ENCODE measurements at places on chromosomes 1 and 21.

GRCh38 chr1:28099050-28099769 is 10.8 kb upstream of the EYA3 start:
- DNase-seq: no peak

DNA sequence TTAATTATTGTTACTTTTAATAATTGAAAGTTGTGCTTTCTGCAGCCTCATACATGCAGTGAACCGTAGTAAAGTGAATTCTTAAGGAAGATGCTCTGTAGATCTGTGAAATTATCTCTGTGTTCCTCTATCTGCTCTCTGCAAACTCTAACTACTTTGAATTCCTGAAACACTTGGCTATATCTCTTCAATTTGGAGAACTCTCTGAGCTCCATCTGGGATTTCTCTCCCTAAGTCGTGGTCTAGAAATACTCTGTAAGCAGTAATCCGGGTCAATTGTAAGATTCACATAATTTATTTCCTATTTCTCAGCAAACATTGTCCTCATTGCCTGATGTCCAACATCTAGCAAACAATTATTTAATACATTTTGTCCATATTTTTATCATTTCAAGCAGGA is 164.9 kb downstream of the USH2A start:
- no peak for DNase-seq

GRCh38 chr1:47883963-47884362 is 113.2 kb downstream of the TRABD2B start:
- no peak for DNase-seq

GRCh38 chr1:50208756-50209155 is 100.0 kb downstream of the ELAVL4 start:
- DNase-seq: no peak

GRCh38 chr1:41475859-41476567 is 8.5 kb downstream of the EDN2 start:
- DNase-seq: no peak

GRCh38 chr1:23650344-23650990 is 41.1 kb upstream of the RPL11 start:
- no peak for DNase-seq

DNA sequence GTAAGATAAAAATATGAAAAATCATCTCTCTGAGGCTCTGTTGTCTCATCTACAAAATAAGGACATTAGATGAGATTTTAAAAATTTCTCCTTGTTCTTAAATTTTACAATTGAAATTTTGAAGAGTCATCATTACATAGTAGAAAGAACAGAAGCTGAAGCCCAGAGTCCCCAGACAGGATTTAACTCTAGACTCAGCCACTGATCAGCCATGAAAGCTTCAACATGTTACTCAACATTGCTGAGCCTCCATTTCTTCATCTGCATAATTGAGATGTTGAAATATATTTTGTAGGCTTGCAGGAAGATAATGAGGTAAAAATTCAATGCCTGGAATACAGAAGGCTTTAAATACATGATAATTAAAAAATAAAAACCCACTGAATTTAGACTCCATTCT is 633.3 kb downstream of the LMO4 start:
- DNase-seq: no peak

- DNase-seq: no peak
Measured at GRCh38 chr1:207084232-207084631, 4.4 kb upstream of the C4BPB start.

- no peak for DNase-seq
Measured at GRCh38 chr1:219687779-219688178, 74.9 kb upstream of the ZC3H11B start.

GRCh38 chr1:19582318-19582717 is 61.8 kb upstream of the NBL1 start:
- DNase-seq: no peak

DNA sequence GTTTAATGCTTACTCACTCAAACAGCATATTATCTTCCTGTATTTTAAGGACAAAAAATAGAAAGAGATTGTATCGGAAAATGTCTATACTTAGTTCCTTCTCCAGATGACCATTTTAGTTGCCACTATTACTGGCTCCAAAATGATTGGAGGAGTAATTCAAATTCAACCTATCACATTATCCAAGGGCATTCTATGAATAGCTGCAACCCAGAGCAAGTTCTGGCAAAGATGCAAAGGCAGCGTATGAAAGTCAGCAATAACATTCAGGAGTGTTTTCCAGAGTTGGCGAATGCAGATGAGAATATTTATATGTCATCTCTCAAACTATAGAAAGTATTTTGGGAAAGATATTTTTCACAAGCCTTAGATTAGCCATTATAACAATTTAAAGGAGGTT is 389.8 kb upstream of the ADGRL2 start:
- DNase-seq: no peak

DNA sequence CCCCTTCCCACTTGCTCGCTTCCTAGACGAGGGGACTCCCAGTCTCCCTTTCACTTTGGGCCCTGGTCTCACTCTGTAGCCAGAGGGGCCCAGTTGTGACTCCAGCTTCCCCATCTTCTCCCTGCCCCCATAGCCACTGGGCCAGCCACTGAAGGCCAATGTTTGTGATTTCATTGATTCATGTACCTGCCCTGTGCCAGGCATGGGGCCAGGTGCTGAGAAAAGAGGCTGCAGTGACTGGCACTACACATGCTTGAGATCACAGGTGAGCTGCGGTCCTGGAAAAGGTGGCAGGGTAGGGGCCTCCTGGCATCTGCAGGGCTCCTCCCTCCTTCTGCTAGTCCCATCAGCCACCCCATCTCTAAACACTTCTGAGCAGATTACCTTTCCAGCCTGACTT is 345.3 kb upstream of the VAMP3 start:
- DNase-seq: no peak

- no peak for DNase-seq
Measured at GRCh38 chr1:184860535-184860934, 105.9 kb upstream of the EDEM3 start.

DNA sequence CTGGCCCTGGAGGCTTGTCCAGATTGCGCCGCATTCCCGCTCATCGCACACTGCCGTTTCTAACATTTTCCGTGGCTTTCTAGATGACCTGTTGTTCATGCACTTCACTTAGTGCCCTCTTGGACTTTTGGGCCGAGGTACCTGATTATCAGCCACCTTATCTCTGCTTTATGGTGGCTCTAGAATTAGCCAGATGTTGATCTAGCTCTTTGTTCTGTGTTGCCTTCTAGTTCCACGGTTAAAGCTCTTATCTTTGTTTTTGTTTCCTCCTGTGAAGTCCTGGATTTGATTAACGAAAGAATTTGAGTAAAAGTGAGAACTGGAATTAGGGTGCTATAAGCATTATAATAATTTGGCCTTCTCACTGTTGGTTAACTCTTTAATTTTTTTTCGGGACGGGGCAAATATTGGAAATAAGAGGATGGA is 945 bp downstream of the RNPEP start:
- no peak for DNase-seq

GRCh38 chr21:24372506-24372905 is 1234.8 kb downstream of the MRPL39 start:
- DNase-seq: no peak

DNA sequence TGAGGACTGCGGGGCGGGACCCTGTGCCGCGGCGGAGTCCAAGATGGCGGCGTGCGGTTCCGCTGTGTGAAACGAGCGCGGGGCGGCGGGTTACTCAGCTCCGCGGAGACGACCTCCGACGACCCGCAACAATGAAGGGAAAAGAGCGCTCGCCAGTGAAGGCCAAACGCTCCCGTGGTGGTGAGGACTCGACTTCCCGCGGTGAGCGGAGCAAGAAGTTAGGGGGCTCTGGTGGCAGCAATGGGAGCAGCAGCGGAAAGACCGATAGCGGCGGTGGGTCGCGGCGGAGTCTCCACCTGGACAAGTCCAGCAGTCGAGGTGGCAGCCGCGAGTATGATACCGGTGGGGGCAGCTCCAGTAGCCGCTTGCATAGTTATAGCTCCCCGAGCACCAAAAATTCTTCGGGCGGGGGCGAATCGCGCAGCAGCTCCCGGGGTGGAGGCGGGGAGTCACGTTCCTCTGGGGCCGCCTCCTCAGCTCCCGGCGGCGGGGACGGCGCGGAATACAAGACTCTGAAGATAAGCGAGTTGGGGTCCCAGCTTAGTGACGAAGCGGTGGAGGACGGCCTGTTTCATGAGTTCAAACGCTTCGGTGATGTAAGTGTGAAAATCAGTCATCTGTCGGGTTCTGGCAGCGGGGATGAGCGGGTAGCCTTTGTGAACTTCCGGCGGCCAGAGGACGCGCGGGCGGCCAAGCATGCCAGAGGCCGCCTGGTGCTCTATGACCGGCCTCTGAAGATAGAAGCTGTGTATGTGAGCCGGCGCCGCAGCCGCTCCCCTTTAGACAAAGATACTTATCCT is 430 bp downstream of the RBM15 start:
- no peak for DNase-seq

DNA sequence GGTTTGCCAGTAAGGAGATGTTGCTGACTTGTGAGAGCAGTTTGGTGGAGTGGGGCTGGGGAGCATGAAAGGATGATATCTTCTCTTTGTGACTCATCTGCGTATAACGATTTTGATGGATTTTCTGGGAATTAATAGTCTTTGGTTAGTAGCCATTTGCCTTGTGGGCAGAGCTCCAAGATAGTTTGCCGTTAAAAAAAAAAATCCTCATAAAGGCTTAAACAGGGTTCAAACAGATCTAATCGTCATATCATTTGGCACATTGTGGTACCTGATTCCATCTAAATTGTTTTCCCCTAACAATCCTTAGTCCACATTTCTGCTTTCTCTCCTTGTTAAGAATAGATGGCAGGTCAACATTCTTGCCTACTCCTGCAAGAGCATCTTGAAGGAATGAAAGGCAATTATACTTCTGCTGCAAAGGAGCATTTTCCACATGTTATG is 168.0 kb downstream of the PPP1R12B start:
- no peak for DNase-seq

DNA sequence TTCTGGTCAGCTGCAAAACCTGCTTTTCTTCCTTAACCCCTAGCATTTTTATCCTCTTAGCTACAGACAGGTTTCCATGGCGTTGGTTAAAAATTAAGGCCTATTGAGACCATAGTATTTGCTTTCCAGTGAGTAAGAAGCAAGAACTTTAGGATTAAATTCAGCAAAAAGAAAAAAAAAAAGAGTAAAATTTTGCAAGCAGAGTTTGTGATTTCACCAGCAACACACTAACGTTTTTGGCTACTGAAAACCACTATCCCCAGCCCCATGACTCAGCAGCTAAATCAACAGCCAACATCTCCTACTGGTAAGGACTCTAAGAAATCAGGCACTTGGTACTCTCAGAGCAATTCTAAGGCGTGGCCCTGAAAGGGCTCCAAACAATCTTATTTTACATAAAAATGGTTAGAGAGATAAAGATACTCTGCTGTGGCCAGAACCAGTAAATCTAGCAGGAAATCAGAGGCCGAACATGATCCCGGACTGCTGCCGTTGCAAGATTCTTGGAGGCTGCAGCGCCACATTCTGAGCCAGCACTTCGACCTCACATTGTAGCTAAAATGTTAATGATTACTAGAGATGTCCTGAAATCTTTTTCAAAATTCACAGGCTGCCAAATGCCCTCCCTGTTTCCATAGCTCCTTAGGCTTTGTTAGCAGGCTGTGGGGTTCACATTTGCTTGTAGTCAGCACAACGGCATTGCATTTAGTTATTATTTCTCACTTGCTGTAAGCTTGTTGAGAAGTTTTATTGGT is 1.6 kb upstream of the ENO1 start:
- no peak for DNase-seq

GRCh38 chr1:40784771-40785151 is 1.2 kb downstream of the KCNQ4 start:
- no peak for DNase-seq

DNA sequence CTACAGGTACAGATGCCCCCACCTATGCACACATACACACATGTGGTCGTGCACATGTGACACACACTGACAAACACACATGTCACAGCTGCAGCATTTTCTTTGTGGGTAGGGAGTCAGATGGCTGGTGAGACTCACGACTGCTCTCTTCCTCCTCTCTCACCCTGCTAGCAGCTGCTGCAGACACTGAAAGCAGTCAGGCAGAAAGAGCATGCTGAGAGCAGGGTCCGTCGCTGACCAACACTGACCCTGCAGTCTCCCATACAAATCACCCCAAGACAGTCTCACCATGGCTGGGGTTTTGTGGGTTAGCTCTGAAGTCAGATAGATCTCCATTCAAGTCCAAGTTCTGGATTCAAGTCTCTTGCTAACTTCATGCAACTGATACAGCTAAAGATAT is 188.3 kb downstream of the ASTN1 start:
- DNase-seq: no peak

DNA sequence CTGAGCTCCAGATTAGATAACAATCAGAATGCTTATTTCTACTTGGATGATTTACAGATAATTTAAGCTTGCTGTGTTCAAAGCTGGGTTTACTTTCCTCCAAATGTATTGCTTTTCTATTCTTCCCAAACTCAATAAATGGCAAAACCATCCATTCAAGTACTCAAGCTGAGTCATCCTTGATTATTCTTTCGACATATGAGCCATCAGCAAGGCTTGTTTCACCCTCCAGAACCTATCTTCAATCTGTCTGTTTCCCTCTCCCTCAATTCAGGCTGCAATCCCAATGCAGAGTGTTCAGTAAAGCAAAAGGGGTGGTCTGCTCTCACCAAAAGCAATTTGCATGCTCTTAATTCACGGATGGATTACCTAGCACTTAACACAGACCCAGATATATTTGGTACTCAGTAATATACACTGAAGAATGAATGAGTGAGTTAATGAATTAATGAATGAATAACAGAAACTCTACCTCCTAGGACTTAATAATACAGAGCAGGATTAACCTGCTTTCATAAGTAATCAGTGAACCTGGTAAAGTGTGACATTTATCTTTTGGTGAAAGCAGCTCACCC is 41.9 kb downstream of the DDR2 start:
- DNase-seq: no peak

DNA sequence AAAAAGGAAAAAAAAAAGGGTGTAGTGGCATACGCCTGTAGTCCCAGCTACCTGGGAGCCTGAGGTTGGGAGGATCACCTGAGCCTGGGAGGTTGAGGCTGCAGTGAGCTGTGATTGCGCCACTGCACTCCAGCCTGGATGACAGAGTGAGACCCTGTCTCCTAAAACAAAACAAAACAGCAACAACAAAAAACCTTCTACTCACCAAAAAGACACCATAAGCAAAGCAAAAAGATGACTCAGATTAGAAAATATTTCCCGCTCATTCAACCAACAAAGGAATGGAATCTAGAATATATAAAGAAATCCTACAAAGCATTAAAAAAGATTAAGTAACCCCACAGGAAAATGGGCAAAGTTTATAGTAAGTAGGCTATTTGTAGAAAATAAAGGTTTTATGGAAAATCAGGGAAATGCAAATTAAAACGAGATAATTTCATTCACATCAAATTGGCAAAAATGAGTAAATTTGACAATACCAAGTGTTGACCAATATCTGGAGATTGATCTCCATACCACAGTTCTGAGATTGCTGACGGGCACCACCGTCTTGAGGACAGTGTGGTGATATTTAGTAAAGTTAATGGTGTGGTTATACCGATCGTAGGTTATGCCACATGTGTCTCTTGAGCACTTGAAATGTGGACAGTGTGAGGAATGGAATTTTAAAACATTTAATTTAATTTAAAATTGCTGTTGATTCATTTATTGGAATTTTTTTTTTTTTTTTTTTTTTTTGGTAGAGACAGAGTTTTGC is 54.0 kb downstream of the PIK3CD start:
- no peak for DNase-seq

- no peak for DNase-seq
Measured at GRCh38 chr1:200353232-200353631, 56.6 kb downstream of the ZNF281 start.

GRCh38 chr1:33718186-33718585 is 145.7 kb upstream of the HMGB4 start:
- DNase-seq: no peak
